Fibroblast of pulmonary artery (primary cell): ENCODE measurements at places on chromosomes 7 and 10.

- no peak for DNase-seq
These were observed 154.3 kb downstream of the SLIT1 start for GRCh38 chr10:97031459-97031858.

- DNase-seq, result no peak
These were observed 54.8 kb downstream of the ASAH2B start for GRCh38 chr10:50794490-50794889.

GRCh38 chr7:111026806-111027205 lies 64.1 kb upstream of the LRRN3 start:
- DNase-seq, result no peak

DNA sequence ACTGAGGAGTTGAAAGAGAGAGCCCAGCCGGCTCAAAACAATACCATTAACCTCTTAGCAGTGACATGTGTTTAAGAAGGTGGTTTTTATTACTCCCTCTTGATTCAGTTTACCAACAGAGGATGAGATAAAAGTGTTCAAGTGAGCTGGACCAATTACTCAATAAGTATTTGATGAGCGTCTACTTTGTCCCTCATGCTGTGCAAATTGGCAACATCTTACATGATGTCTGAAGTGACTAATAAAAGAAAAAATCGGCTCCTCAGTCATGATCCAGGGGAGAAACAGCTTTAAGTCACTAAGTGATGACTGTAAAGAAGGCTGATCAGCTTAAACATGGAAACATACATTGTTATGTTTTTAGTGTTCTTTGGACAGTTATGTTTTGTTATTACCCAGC lies 7.8 kb downstream of the WNT16 start:
- no peak for DNase-seq

GRCh38 chr7:23121165-23121564 lies 15.6 kb downstream of the KLHL7 start:
- DNase-seq, result no peak
